ENCODE measurements at places on chromosomes 11 and 22.
A peak's percentile ranks its signal among the peaks of the same experiment; 100 is the strongest.

- no peak for DNase-seq
These were observed 50.3 kb upstream of the SORL1-AS1 start for GRCh38 chr11:121503051-121503450.

DNA sequence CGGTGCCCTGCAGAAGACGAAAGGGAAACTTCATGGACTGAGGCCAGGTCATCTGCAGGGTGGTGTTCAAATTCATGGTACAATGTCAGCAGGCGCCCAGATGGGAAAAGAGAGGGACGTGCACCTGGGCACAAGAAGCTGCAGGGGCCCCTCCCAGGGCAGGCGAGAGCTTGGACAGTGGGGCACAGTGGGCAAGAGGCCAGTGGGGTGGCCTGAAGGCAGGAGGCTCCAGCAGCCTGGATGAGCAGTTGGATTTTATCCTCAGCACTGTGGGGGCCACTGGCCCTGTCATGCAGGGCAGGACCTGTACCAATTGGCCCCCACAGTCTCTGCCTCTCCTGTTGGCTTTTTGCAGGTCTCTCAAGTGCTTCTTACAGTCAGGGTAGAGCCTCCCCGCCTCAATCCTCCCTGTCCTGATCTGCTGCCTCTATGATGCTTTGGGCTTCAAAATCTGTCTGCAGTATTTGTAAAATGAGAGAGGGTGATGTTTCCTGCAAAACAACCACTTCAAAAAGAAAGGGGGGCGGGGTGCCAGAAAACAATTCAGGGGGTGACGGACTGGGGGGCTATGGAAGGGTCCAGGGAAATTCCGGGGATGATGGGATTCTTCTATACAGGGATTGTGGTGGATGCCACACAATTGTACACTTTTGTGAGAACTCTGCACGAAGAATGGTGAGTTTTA, 1.7 kb upstream of the BID start:
- no peak for DNase-seq

DNA sequence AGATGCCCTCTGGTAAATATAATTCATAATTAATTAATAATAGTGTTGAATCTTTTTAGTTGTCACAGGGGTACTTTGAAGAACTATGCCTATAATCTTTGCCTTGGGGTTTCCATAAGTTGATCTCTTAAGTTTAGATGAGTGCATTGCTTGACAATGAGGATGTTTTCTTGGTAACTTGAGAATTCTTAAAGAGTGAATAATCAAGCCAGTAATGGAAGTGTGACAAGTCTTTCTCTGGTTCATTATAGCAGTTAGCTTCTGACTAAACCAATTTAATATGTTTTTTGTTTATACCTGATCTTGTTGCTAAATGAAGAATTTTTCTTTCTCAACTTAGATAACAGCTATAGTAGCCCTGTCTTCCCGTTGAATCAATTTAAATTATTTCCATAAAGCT, 46.2 kb downstream of the ATXN10 start:
- no peak for DNase-seq

DNA sequence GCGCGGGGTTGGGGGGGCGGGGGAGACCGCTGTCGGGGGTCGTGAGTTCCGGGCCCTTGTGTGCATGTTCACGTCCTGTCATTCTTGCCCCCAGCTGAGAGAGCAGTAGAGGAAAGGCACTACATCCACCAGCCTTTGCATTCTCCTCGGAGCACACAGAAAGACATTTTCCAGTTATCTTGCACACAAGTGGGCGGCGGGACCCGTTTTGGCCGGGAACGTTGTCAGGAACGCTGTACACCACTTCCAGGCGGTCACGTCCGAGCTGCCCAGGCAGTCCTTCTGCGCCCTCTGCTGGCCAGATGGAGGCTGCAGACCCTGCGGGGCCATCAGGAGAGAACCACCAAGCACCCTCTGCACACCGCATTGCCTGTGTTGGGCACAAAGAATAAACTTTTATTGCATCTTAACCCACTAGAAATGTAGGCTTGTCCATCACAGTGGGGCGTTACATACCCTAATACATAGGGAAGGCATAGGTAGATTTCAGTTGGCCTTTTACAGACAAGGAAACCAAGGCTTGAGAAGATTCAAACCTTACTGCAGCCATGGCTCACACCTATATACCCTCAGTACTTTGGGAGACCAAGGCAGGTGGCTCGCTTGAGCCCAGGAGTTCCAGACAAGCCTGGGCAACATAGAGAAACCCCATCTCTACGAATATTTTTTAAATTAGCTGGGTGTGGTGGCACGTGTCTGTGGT, 2.8 kb upstream of the CDKN1C start:
- DNase-seq: peak; percentile 84

DNA sequence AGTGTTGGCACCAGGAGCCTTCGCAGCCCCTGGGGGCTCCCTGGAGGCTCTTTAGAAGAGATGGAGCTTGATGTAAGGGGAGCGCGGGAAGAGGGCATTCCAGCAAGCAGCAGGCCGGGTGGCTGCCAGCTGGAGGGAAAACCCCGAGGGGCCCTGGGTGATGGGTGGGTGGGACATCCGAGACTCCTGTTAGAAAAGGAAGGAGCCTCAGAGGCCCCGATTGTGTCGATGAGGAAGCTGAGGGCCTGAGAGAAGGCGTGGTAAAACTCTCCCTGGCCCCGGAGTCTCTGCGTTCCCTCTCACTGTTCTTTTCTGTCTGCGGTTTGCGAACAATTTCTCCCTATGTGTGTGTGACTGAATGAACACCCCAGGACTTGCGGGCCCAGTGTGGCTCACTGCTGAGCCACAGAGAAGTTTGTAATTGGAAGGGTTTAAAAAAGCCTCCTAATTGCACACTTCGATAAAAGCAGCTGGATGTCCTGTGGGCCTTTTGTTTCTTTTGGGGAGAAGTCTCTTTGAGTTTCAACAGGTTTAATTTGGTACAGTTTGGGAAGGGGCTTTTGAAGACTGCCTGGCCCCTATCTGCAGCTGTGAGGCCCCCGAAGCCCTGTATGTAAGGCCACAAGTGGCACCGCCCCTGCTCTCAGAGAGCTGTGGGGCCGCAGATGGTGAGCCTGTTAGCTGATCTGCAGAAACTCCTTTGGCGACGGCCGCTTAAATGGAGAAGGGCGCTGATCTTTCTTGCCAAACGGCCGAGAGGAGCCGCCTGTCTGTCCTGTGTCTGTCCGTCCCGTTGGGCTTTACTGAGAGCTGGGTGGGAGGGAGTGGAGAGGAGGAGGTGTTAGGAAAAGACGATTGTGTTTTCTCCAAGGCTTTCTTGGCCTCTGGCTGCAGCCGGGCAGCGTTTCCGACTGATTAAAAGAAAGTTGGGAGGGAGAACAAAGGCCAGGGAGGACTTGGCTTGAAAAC, 2.0 kb downstream of the FBLN1 start:
- no peak for DNase-seq

- no peak for DNase-seq
These were observed 11.2 kb downstream of the TSPO start for GRCh38 chr22:43162412-43163150.

- peak; percentile 16 for DNase-seq
These were observed 615 bp downstream of the ANO5 start for GRCh38 chr11:22193348-22194051.

- DNase-seq: no peak
These were observed 26.3 kb downstream of the APLNR start for GRCh38 chr11:57210781-57211180.

DNA sequence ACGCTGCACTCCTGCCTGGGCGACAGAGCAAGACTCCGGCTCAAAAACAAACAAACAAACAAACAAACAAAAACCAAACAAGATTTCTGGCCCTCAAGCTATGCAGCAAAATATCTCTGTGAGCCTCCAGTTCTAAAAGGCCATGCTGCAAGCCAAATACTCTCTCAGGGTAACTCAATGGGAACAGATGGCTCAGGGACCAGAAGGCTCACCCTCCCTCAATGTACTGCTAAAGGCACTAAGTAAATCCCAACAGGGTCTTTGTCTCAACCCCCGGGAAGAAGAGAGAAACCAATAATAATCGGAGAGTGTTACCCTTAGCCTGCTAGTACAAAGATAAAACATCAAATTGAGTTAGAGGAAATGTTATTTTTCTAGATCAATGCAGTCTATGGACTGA, 119.7 kb upstream of the ZC3H12C start:
- no peak for DNase-seq

DNA sequence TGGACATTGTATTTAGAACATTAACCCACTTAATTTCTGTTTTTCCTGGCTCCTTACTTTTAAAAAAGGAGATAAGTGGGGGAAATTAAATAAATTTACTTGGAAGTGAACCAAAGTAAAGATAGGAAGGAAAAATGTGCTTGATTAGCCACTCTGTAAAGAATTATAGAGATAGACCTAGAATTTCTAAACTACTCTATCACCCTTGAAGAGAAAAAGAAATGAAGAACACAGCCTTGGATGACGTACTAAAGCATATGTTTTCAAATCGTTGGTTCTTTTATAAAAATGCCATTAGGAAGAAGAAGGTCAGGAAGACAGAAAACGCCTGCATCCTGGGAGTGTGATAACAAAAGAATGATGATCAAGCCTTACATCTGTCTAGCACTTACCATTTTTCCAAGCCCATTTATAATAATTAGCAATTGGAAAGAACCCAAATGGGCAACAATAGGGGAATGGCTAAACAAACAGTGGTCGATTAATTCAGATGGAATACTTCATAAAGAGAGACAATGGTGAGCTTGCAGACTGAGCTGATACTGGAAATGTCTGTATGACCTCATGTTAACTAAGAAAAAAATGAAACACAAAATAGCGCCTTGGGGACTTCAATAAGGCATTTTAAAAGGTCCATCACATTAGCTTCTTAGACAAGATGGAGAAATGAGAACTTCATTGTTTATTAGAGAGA, 81.0 kb upstream of the LRRC55 start:
- no peak for DNase-seq

GRCh38 chr11:14445542-14446530, 53.8 kb downstream of the COPB1 start:
- DNase-seq: no peak

GRCh38 chr11:119659971-119660723, 68.9 kb downstream of the NECTIN1 start:
- DNase-seq: no peak

DNA sequence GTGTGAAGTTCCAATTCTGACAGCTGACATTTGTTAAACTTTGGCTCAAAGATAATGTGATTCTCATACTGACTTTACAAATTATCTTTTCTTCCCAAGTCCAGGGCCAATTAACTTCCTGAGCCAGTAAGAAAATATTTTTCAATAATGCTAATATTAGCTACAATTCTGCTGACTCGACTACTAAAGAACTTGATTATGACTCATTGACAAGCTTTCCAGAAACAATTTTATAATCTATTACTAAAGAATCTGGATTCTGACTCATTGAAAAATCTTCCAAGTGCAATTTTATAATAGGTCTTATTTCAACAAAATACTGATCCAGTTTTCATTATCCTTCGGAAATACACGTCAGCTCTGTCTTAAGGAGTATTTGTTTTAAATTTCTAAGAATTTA, 12.9 kb upstream of the XKR3 start:
- DNase-seq: no peak

DNA sequence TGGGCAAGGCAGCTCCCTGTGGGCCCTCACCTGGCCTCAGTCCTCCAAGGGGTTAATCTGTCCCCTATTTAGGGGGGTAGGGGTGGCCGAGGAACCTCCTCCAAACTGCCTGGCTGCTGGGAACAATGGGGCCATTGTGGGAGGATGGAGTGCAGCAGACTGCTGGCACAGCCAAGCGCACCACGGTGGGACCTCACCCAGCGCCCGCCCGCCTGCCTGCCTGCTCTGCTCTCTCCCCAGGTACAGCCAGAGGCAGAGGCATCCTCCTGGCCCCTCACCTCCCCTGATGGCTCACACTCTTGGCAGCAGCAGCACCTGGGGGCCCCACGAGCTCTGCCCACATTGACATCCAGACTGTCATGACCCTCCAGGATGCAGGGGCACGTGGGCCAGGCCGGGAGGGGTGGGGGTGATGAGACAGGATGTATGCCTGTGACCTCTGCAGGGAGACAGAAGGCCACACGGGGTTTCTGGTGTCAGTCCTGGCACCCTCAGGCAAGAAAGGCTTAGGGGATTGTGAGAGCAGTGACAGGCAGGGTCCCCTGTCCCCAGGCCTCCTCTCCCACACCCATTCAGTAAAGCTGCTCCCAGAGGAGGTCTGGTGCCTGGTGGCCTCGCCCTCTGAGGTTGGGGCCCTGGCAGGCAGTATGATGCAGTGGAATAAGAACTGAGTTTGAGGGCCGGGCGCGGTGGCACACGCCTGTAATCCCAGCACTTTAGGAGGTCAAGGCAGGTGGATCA, 11.4 kb downstream of the BCL9L start:
- peak; percentile 72 for DNase-seq

- DNase-seq: no peak
These were observed 333.6 kb upstream of the NCAM1 start for GRCh38 chr11:112627588-112628045.

GRCh38 chr11:100297516-100297915, 389.6 kb upstream of the ARHGAP42 start:
- no peak for DNase-seq

- DNase-seq: no peak
These were observed 57.0 kb downstream of the CERK start for GRCh38 chr22:46681010-46681409.

- DNase-seq: no peak
These were observed 1486.5 kb downstream of the TBC1D22A start for GRCh38 chr22:48248901-48249455.

GRCh38 chr11:44805596-44805995, 78.8 kb downstream of the TSPAN18 start:
- DNase-seq: no peak

GRCh38 chr11:129458278-129458677, 82.6 kb downstream of the BARX2 start:
- DNase-seq: no peak

DNA sequence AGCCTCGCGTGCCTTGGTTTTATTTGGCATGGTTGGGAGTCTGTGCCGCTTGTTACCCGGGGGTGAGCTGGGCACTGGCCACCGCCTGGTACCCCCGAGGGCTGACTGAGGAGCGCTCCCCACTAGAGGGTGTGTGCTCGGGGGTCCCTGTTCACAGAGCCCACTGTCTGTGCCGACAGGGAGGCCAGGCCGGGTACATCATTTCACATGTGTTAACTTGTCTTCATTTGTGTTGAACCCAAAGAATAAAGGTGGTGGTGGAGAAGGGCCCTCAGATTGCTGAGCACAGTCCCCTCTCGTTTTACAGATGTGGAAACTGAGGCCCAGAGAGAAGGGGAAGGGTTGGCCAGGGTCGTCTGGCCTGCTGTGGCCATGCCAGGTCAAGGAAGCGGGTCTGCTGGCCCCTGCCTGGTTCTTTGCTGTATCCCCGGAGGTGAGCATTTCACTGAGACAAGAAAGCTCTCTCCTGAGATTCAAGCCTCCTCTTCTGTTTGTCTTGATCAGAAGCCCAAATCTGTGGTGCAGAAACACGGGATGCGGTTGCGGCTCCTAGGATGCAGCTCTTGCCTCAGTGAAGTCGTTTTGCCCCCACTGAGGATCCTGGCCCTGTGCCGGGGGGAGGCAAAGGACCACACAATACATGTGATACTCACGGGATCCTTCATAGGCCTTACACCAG, 60.8 kb downstream of the FBLN1 start:
- no peak for DNase-seq

- peak; percentile 81 for DNase-seq
These were observed 14.4 kb upstream of the LRP5 start for GRCh38 chr11:68297812-68298658.

DNA sequence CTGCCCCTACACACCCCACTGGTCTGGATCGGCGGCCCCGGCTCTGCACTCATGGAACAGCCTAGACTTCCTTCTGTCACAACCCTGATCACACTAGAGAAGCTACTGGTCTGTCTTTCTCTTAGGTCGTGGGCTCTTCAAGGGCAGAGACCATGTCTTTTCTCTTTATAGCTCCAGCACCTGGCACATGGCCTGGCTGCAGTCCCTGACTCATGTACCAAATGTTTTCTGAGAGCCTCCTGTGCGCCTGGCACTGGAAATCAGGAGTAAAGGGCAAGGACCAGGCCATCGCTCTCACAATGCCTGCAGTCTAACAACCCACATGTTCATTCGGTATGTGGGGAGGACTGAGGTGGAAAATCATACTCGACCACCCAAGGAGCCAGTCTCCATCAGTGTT, 7.5 kb downstream of the ASCC2 start:
- no peak for DNase-seq
